ENCODE measurements at places on chromosomes 12 and 14.

- no peak for DNase-seq
Observed at GRCh38 chr12:117408161-117408791, 46.9 kb upstream of the NOS1 start.

GRCh38 chr12:49922349-49923034, 18.8 kb upstream of the FAIM2 start:
- no peak for DNase-seq

- DNase-seq, result no peak
Observed at GRCh38 chr12:129202109-129202814, 349.0 kb downstream of the GLT1D1 start.

DNA sequence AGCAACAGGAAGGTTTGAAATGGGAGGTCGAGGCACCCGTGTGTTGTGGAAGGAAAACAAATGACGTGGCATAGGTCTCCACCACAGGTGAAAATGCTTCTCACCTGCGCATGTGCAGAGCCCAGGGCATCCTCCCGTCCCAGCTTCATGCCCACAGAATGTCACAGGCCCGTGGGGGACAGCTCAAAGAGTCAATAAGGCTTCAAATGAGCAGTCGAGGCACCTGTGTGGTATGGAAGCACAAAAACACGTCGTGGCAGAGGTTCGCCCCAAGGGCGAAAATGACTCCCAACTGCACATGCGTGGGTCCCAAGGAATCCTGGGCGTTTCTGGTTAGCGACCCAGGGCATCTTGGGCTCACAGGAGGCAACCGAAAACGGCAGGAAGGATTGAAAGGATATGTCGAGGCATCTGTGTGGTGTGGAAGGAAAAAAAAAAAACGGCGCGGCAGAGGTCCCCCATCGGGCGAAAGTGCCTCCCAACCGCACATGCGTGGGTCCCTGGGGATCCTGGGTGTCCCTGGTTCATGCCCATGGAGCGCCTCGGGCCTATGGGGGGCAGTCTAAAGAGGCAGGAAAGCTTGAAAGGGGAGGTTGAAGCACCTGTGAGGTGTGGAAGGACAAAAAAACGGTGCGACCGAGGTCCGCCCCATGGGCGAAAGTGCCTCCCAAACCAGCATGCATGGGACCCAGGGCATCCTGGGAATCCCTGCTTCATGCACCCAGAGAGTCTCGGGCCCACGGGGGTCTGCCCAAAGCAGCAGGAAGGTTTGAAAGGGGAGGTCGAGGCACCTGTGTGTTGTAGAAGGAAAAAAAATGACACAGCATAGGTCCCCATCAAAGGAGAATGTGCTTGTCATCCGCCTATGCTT, 578.5 kb downstream of the ALG10 start:
- DNase-seq, result no peak

- no peak for DNase-seq
Observed at GRCh38 chr12:114306646-114307045, 99.3 kb downstream of the TBX5 start.

- DNase-seq, result no peak
Observed at GRCh38 chr14:92601131-92601710, 87.6 kb downstream of the RIN3 start.

DNA sequence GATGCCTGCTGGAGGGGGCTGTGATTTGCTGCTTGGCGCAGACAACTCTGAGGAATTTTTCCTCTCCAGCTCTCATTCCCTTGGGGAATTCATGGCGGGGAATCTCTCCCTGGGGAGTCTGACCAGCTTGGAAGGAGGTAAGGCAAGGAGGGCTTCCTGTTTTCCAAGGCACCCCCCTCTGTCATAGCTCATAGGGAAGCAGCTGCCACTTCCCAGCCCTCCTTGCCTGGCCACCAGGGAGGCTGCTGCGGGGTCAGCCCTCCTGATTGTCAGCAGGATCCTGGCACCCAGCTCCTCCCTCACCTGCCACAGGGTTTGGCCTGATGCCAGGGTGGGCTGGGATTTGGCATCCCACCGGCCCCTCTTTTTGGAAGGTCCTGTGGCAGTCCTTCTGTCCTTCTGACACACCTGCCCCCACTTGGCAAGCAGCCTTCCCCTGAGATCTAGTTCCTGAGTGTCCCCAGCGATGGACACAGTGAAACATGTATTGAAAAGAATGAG, 74.9 kb downstream of the TSPAN9 start:
- DNase-seq, result no peak

Data from CD4-positive, alpha-beta T cell treated with Interleukin-4 for 1 hour (primary cell).